CD8-positive, alpha-beta memory T cell (primary cell): ENCODE measurements at places on chromosomes 5 and 9. TPM values are rescaled to one million over a fixed set of nuclear protein-coding genes. Genes with fewer than 3 reads are reported as not detected.

GRCh38 chr9:130290291-130291181 lies 25.0 kb downstream of the HMCN2 start:
- no peak for DNase-seq

DNA sequence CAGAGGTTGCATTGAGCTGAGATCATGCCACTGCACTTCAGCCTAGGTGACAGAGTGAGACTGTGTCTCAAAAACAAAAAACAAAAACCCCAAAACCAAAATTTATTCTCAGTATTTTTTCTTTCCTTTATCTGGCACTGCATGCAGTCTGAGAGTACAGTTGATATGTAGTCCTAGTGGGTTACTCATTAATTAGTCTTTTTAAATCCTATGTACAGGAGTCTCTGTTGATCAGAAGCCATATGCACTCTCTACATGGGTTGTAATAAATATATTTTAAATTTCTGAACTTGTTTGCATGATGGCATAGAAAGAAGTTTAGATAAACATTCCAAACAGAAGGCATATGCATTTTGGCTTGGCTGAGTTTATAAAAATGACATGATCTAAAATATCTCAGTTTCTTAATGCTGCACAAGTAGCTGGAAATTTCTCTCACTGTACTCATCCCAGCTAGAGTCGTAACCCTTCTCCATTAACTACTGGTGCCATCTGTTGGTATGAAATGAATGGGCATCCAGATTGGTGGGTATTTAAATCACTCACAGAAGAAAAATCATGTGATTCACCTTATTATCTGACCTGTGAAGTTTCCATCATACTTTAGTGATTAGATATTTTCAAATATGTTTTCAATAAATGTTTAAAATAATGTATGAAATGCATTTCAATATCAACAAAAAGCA lies 284.8 kb downstream of the CTNND2 start:
- DNase-seq: no peak

DNA sequence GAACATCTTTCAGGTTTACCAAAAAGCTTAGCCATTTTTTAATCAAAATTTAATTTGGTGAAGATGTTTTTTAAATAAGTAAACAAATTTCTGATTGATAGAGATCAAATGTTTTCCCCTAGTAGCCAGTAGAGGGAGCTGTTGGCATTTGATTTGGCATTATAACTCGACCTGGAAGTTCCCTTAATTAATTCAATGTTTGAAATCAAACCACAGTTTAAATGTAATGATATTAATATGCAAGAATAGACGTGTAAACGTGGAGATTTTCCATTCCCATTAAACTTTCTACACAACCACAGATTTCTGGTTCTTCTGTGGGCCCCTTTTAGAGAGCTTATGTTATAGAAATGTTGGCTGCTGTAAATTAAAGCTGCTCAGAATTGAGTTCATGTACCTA lies 148.1 kb upstream of the MPDZ start:
- DNase-seq: no peak

- no peak for DNase-seq
Measured at GRCh38 chr9:110731437-110732028, 62.9 kb downstream of the MUSK start.

DNA sequence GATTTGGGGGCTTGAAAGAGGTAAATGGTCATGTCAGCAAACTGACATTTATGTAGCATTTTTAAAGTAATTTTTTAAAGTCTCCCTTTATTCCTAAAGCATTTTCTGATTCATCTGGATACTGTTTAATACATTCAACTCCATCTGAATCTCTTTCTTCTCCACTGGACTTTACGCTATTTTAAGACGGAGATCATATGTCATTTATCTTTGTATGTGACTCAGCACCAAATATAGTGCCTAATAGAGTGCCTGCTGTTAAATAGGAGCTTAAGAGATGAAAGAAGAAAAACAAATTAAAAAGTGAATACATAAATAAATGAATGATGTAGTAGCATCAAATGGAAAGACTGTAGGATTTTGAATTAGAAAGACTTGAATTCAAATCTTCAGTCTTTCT lies 548.8 kb upstream of the SMC2 start:
- DNase-seq: no peak

- no peak for DNase-seq
Measured at GRCh38 chr5:88518131-88519016, 249.7 kb upstream of the TMEM161B start.

DNA sequence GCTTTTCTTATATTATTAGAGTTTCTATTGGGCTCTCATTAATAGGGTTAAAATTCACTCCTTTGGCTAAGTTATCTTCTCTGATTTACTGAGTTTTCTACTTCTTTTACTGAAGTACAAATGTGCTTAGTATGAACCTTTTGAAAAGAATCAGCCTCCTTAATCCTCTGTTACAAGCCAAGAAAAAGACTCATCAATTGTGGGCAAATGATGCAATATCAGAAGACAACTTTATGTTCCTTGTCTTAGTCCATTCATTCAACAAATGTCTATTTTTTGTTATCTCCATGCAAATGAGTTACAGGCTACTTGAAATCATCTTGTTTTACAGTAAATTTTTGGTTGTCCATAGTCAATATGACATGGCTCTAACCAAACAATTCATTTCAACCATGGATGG lies 40.3 kb downstream of the SNCAIP start:
- no peak for DNase-seq

Gene SHOC1
- not detected for total RNA-seq
